ENCODE measurements at places on chromosomes 2 and 18. TPM values are rescaled to one million over a fixed set of nuclear protein-coding genes. Genes with fewer than 3 reads are reported as not detected.

MARCO gene
- not detected for total RNA-seq

TMEM247 gene
- total RNA-seq = not detected

PARD3B gene
- 13.5 TPM for total RNA-seq

ITPRIPL1 gene
- 5.4 TPM for total RNA-seq

DNA sequence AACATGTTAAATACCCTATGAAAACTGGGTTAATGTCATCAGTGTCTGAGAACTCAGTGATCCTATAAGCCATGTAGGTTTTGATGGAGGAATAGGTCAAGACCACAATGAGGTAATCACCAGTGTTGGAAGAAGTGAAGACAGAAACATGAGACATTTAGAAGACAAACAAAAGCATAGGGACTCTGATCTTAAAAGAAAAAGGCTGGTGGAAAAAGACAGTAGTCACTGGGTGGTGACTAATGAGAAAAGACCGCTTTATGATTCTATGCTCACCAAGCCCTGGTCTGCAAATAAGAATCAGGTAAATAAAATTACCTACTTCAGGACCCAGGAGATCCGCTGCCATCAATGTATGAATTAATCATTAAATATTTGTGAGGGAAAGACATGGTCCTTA lies 271.9 kb downstream of the GPD2 start:
- DNase-seq = no peak

DNA sequence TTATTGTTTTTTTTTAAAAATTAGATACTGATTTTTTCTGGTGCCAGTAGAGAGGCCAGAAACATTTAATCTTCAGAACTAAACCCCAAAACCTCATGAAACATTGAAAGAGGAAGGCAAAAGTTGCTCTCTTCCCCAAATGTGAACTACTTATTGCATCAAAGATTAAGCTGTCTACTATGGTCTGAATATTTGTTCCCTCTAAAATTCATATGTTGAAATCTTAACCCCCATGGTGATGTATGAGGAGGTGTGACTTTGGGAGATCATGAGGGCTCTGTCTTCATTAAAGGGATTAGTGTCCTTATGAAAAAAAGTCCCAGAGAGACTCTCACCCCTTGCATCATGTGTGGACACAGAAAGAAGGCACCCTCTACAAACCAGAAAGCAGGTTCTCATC lies 28.2 kb upstream of the SLC8A1 start:
- no peak for DNase-seq

DNA sequence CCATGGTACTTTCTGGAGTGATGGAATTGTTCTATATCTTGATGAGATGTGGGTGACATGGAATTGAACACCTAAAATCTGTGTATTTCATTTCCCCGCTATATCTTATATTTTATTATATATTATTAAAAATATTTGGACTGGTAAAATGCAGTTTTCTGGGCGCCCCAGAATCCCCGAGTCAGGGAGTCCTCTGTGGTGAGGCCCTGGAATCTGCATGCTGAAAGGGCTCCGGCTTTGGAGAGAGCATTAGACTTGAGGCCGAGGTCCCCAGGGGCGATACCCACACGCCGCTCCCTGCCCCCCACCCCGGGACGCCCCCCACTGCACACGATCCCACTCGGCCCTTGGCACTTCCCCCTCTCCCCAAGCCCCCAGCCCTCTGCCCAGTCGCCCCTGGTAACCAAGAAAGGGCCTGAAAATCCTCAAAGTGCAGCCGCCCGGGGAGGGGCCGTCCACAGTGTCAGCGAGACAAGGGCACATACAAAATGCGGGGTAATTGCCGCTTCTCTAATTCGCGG lies 126.0 kb downstream of the ZFP36L2 start:
- DNase-seq = no peak

DNA sequence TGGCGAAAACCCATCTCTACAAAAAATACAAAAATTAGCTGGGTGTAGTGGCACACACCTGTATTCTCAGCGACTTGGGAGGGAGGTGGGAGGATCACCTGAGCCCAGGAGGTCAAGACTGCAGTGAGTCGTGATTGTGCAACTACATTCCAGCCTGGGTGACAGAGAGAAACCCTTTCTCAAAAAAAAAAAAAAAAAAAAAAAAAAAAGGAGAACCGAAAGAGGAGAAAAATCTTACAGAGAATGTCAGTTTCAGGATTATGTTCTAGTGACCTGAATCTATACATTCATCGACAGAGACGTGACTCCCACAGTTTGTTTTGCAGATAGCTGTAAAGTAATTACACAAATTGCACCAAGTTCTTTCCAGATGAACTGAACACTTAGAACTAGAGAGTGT lies 187.8 kb downstream of the FTCDNL1 start:
- DNase-seq = no peak

DNA sequence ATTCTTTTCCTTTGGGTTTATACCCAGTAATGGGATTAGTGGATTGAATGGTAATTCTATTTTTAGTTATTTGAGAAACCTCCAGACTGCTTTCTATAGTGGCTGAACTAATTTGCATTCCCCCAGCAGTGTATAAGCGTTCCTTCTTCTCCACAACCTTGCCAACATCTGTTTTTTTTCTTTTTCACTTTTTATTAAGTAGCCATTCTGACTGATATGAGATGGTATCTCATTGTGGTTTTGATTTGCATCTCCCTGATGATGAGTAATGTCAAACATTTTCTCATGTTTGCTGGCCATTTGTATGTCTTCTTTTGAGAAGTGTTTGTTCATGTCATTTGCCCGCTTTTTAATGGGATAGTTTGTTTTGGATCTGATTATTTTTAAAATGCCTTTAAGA lies 64.1 kb upstream of the MEIS1 start:
- DNase-seq = no peak
